ENCODE measurements at places on chromosomes 1 and 21.

DNA sequence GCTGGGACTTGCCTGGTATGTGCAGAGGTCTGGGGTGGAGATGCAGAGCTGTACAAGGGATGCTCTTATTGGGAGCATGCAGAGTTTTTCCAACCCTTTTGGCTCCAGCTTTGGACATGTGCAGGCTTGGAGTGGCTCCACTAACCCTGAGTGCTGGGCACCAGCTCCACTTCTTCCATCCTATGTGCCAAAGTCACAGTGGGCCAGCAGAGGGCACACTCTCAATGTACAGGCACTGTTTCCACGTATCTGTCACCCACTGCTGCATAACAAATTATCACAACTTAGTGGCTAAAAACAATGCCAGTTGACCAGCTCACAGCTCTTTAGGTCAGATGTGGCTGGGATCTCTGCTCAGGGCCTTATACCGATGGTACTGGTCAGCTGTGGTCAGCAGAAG is 631.8 kb downstream of the AJAP1 start:
- DNase-seq, result no peak

DNA sequence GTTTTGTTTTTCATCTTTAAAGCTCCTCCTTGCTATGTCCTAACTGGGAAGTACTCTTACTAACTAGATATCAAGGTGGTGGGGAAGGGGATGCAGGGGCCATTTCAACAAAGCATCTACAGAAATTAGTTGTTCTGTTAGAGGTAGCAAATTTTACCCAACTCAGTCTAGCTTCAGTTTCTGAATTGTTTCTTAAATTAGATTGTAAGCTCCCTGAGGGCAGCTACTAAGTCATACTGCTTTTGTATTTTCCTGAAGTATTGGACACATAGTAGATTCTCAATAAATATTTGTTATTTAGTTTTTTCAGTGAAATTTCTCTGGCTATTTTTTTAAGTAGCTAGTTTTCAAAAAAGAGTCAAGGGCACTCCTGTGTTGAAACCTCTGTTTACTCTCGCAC is 1.8 kb downstream of the UBAP2L start:
- DNase-seq, result no peak

DNA sequence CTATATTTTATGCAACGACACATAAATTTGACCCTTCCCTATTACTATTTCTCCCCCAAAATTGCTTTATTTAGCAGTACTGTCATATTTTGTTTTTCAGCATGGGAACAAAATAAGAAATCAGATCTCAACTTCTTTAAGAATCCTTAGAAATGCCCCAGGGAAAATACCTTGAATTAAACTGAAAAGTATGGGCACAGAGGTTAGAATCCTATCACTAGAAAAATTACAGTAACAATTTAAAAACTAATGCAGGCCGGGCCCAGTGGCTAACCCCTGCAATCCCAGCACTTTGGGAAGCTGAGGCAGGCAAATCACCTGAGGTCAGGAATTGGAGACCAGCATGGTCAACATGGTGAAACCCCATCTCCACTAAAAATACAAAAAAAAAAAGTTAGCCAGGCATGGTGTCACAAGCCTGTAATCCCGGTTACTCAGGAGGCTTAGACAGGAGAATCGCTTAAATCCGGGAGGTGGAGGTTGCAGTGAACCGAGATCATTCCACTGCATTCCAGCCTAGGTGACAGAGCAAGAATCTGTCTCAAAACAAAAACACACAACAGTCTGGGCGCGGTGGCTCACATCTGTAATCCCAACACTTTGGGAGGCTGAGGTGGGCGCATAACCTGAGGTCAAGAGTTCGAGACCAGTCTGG is 51.4 kb downstream of the GNB1 start:
- no peak for DNase-seq

DNA sequence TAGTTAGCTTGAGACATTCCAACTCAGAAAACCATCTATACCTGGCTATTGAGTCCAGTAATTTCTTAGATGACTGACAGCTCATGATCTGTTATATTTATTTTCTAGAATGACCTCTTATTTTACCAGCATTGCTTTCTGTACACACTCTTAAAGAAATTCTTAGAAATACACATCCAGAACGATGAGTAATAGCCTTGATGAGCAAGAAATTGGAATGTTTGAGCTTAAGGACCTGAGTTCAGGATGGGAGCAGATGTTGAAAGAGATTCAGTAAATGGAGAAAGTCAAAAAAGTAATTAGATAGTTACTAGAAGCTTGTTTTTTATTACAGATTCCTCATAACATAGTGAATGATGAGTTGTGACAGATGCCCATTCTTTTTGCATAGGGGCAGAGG is 11.7 kb downstream of the PYHIN1 start:
- DNase-seq, result no peak

- no peak for DNase-seq
These were observed 36.8 kb downstream of the KCNAB2 start for GRCh38 chr1:6082430-6082971.

- DNase-seq, result peak; percentile 66
These were observed 167.2 kb downstream of the CYYR1 start for GRCh38 chr21:26405735-26406361.

All from GM12865 (cell line).